ENCODE measurements at places on chromosomes 5 and 9.
A peak's percentile ranks its signal among the peaks of the same experiment; 100 is the strongest.

GRCh38 chr5:95718203-95718602 lies 12.9 kb upstream of the RHOBTB3 start:
- no peak for DNase-seq

- DNase-seq: peak; percentile 65
Measured at GRCh38 chr5:7094626-7095025, 301.3 kb upstream of the ADCY2 start.

- no peak for DNase-seq
Measured at GRCh38 chr5:60014331-60014730, 120.8 kb upstream of the PDE4D start.

- no peak for DNase-seq
Measured at GRCh38 chr5:157072508-157072907, 13.6 kb upstream of the HAVCR1 start.

- no peak for DNase-seq
Measured at GRCh38 chr5:116308391-116308790, 223.6 kb downstream of the COMMD10 start.

GRCh38 chr5:109690242-109690974 lies 681 bp downstream of the MAN2A1 start:
- peak; percentile 37 for DNase-seq

DNA sequence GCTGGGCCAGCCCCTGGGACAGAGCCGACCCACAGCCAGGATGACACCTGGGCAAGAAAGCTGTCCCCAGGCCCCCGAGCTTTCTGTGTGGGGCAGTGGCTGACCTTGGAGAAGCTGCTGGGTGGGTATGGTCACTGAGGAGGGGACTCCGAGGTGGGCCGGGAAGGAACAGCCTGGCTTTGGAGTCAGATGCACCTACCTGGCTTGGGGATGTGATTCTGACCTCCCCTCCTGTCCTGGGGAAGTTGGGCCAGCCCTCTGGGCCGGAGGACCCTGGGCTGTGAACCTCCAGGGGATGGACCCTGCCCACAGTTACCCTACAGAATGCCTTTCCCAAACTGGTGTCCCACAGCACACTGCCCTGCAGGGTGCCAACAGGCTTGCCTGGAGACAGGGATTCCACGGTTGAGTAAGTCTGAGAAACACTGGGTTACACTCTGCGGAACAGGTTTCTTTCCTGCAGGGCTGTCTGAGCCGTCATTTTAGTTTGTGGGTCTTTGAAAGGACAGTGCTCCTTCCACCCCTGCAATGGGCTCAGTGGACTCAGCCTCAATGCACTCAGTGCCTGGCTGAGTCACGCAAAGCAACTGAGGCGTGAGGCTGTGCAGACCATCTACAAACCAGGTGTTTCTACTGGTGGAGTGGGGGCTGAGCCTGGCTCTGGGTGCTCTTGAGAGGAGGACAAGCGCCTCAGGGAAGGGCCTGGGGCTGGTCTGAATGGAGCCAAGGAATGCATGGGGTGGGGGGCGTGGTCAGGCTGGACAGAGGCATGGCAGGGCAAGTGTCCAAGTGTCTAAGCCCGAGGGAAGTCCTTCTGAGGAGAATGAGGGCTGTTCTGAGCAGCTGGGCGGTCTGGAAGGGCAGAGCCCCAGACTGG lies 41.3 kb upstream of the PHYKPL start:
- DNase-seq: no peak

DNA sequence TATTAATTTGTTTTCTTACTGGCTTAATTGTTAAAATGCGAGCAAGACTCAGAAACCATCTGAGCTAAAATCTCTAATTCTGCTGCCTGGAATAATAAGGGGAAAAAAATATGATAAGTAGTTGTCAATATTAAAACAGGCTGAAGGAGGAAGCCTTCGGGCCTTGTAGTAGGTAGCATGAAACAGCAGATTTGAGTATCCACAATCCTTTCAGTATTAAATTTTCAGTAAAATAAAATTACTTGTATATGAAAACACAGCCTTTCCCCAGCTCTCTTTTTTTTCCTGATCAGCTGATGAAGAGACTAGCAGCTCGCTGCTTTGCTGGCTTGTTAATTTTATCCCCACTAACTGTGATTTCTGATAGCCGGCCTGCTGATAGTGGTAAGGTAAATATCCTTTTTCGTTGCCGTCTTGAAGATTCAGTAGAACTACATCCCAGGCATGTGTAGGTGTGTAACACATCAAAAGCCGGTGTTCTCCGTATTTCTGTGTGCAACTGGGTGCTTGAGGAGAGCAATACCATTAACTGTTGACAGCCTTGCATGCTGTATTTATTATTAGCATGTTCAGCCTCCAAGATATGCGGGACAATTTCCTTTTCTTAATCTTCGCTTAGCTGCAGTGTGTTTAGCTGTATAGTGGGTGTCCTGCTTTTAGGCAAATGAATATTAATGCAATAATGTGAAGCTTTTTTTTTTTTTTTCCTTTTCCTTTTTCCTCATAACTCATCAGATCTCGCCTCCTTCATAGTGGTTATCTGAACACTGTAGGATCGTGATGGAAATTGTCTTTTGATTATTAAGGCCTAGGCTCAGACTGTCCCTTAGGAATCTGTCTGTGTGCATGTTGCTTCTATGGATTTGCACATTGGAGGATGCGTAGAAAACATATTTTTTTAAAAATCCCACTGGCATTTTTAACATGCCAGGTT lies 144.6 kb downstream of the SMARCA2 start:
- DNase-seq: no peak

DNA sequence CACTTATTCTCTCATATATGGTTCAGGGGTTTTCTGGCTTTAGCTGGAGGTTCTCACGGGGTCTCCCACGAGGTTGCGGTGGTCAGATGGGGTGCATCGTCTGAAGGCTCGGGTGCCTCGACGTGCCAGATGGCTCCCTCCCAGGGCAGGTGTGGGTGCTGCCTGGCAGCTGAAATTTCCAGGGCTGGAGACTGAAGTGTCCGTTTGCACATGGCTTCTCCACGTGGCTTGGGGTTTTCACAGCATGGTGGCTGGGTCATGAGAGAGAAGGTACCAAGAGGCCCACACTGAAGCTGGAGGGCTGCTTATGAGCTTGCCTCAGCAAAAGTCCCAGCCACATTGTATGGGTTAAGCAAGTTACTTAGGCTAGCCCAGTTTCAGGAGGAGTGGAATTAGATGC lies 218.6 kb downstream of the AGTPBP1 start:
- DNase-seq: no peak

GRCh38 chr9:27085456-27085855 lies 23.6 kb upstream of the TEK start:
- DNase-seq: no peak

DNA sequence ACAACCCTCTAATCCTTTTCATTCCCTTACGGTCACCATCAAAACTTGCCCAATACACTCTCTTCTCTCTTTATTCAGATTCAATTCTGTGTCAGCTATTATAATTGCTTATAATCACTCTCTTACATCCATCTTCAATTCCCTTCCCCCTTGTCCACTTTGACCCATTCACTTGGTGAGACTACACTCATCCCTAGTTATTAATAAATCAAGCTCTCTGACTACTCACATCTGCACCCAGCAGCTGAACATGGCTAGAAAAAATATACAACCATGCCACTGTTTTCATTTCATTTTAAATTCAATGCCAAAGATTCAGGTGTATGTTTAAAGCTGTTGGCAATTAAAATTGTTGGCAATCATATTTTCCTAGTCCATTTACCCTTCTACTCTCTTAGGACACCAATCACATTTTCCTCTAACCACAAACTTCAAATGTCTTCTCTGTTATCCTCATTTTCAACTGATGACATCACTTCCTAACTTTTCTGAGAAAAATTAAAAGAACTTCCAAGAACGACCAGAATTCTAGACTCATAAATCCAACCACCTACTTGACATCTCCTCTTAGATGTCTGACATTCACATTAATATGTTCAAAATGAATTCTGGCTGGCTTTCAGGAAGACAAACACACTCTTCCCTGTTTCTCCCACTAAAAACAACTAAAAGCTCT lies 5.5 kb downstream of the C5orf15 start:
- no peak for DNase-seq

GRCh38 chr5:170056561-170057267 lies 49.0 kb upstream of the FOXI1 start:
- DNase-seq: no peak

DNA sequence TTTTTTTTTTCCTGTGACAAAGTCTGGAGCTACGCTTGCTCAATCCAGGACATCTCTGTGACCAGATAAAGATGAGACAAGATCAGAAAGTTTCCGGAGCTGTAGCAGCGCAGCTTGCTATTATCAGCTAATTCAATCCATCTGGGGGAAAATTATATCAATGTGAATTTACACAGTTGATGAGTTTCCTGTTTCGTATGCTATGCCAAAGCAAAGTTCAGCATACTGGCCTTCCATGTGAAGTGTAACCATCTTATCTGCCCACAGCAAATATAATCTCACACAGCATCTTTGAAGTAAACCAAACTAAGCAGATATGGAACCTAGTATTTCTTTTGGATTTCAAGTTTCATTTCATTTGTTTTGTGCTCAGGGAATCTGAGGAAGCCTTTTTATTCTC lies 1767.7 kb downstream of the EFNA5 start:
- DNase-seq: no peak

- DNase-seq: peak; percentile 62
Measured at GRCh38 chr5:76715736-76716455, at the start of gene F2R. Gene F2R, plus strand, starts transcription at chr5:76716126. Its CDS starts 182 bp downstream, at chr5:76716308.

DNA sequence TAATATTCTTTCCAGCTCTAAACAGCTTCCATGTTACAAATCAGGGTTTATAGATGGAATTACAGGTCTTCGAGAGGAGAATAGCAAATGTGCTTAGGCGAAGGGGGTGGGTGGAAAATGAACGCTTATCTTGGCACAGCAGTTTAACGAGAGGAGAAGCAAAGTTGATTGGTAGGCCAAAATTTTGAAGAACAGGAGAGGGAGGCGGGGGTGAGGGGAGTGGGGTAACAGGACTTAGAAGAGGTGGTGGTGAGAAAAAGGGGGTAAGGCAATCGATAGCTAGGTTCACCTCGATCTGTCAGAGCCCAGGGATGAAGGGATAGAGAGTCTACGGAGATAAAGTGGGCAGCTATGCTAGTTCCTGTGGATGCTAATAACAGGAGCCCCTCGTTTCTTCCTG lies 764 bp downstream of the ANKRA2 start:
- DNase-seq: no peak

- no peak for DNase-seq
Measured at GRCh38 chr5:166486348-166486747, 1805.1 kb upstream of the WWC1 start.

DNA sequence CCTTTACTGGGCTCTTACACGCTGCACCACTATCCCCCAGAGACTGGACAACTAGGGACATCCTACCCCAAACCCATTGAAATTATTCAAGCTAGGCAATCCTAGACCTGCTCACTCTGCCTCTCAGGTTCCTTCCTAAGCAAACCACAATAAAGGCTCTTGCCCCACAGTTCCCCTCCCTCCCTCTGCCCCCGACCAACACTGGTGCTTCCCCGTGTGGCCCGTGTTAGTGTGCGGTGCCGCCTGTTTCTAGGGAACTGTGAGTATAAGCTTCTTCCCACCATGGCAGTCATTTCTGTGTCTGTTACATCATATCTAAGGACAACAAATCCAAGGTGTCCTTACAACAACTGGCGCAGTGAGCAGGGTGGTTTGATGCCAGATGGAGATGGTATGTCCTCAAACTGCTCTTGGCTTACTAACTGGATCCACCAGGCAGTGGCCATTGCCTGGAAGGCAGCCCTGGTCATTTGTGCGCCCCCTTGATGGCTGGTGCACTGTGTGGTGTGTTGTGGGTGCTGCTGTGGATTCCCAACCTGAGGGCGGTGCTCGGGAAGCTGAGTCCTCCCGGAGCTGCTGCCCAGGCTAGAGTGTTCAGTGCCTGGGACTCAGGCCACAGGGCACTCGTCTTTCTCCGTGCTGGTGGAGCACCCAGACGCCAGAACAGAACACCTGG lies 8.4 kb upstream of the MXD3 start:
- no peak for DNase-seq

DNA sequence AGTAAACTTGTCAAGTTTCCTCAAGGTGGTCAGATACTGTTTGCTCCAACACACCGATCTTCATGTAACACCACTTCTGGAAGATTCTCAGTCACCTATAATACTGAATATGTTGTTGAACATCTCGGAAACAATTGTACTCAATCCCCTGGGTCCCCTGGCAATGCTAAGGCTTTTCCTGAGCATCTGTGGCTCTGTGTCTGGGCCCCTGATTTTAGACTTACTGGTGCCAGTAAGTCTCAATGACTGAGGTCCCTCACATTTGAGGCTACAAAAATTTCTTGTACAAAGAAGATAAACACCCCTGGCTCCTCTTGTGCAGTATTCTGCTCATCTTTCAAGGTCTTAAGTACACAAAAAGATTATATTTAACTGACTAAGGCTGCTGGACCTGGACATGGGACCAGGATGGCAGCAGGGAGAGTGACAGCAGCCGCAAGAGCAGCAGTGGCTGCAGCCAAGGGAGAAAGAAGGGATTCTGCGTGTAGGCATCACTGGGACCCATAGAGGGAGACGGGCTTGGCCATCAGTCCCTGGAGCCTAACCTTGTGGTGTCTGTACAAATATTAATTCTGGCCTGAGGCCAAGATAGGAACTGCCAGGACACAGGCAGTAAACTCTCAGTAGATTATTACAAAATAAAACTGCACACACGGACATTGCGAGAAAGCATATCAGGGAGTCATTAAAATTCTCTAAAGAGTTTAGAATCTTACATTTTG lies 49.0 kb upstream of the TNPO1 start:
- DNase-seq: no peak

GRCh38 chr5:168364151-168364661 lies 72.8 kb downstream of the WWC1 start:
- no peak for DNase-seq

- DNase-seq: no peak
Measured at GRCh38 chr9:134812343-134812673, 68.3 kb upstream of the FCN2 start.

DNA sequence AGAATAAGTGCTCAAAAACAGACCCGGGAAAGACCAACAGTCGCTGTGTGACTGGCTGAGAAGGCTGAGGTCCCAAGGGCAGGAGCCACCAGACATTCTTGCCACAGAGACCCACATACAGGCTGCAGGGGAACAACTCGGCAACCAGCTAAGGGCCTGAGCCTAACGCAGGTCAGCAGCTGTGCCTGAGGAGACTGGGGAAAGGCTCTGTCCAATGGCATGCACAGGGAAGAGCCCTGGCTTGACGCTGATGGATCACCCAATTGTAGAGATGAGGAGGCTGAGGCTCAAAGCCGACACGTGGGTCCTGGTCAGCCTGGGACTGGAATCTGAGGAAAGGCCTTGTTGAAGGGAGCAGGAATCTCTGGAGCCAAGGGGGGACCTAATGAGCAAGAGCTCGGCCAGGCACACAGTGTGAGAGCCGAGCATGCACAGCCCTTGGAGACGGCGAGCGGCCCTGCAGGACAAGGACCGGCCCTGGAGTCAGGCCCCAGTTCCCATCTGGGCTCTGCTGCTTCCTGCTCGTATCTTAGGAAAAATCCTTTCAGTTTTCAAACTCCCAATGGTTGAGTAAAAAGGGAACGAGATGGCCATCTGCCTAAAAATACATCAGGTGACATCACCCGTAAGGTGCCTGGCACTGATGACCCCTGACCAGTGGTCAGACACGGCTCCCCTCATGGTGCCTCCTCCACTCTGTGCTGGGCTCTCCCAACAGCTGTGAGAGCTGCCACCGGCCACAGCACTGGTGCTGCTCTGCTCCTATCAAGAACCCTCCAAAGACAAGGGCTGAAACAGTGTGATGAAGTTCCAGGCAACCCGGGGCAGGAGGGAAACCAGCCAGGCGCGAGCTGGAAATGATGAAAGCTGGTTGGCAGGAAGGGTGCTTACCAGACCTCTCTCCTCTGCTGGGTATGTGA lies 16.4 kb downstream of the LMAN2 start:
- DNase-seq: no peak
